ENCODE measurements at places on chromosomes 7 and 10.

DNA sequence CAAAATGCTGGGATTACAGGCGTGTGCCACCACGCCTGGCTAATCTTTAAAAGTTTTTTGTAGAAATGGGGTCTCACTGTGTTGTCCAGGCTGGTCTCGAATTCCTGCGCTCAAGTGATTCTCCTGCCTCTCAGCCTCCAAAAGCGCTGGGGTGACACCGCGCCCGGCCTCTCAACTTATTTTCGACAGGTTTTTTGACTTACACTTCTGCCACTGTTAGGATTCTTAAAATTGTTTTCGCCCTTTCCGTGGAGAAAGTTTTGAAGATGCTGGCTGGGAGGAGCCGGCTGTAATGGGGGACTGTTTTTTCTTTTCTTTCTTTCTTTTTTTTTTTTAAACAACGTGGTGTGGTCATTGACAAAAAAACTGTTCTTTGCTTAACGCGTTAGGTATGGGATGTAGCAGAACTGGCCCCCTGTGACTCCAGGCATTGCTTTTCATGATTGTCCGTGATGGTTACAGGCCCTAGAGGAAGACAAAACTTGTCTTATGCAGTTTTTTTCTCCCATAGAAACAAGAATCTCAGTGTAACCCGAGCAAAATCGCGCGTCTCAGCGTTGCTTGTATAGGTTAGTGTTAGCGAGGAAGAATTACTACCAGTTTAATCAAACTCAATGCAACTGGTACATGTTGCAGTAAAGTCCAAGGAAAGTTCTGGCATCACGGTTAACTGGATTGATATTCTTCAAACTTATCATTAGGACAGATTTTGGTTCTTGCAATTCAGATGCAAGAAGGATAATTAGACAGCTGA, 72.2 kb downstream of the DAGLB start:
- DNase-seq, result peak; percentile 27

DNA sequence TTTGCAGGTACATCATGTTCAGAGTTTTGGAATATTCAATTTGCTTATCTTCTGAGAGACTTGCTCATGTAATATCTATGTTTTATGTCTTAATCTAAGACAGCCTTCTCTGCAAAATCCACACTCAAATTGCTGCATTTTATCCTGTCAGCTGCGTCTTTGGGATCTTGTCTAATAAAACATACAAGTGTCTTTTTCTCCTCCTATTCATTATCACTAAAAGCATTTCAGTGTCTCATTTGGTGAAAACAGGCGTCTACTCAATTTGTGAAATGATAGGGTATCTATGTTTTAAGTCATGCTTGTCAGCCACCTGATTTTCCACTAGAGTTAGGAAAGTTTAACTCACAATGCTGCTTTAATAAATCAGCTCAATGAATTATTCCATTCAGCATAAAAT, 112.7 kb upstream of the LRRTM3 start:
- DNase-seq, result no peak

DNA sequence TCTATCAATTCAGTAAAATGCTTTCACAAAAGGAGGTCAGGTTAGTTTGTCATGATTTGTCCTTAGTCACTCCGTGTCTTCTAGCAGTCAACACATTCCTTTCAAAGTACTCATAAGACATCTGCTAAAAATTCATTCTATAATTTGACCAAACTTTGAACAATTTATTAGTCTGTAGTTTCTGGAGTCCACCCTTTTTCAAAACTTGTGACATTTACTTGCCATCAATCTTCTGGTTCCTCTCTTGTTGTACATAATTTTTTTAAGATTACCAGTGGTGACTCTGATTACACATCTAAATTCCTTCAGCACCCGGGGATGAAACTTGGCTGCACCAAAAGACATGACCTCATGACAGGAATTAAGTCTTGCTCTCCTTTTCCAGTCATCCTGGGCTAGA, 130.1 kb downstream of the NEBL start:
- DNase-seq, result no peak

DNA sequence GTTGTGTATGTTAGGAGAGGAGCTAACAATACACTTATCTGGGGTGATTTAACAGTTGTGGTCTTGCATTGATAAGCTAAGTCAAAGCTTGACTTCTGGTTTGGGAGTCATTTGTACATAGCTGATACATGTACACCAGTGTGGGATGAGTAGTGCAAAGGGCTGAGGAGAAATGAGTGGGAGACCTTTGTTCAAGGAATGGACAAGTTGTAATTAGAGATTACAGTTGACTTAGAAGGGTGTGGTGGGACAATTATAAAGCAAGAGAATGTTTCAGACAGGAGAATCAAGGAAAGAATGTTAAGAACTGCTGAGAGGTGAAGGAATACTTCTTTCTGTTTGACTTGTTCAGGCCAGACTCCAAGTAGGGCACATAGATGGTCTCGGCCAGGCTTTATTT, 209.7 kb upstream of the STEAP4 start:
- no peak for DNase-seq

GRCh38 chr10:116146372-116147140, 126.5 kb downstream of the GFRA1 start:
- DNase-seq, result no peak

DNA sequence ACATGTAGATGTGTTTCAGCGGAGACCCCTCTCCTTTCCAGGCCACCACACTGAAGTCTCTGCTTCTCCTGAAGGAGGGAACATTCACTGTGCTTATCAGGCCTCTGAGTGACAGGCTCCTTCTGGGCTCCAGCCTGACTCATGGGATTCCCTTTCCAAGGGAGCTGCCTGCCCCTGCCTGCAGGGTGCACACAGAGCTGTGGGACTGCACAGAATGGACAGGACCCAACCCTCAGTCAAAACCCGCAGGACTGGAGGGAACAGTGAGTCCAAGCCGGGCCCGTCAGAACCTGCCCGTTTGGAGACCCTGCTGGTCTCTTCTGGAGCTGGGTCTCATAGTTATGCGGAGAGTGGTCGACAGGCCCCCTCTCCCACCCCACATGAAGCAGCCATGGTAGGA, 32.6 kb downstream of the PLAC9 start:
- peak; percentile 1 for DNase-seq

- DNase-seq, result no peak
These were observed 22.3 kb upstream of the IL15RA start for GRCh38 chr10:5999440-6000165.

DNA sequence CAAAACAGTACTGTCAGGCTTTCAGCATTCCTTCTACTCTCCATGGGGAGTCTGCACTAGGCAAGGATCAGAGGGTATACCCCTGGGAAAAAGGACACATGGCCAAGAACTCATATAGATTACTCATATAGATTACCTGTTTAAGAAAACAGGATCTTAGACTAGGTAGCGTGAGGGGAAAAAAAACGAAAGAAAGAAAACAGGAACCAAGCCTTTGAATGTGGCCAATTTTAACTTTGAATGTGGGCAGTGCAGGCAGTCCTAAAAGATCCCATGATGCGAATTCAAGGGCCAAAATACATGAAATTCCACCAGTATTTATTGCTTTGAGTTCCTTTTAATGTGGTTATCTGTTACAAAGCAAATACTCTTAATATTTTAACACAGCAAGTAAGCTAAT, 108.6 kb upstream of the TAC1 start:
- DNase-seq, result no peak

GRCh38 chr7:141460781-141461715, 90.2 kb upstream of the AGK start:
- no peak for DNase-seq

DNA sequence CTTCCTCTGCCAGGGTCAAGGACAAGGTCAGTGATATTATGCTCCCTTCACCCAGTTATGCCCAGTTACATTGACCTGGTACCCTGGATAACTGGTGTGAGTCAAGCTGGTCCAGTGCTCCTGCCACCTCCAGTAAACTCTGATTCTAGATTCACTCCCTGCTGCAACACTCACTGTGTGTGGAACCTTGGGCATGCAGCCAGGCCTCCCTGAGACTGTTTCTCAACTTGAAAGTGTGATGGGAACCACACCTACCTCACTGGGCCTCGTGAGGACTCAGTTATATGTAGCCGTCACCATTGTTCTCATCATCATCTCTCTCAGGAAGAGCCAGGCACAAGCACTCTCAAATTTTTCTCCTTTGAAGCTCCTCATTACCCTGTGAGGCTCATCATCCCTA, 935 bp upstream of the ZNF736 start:
- DNase-seq, result no peak

DNA sequence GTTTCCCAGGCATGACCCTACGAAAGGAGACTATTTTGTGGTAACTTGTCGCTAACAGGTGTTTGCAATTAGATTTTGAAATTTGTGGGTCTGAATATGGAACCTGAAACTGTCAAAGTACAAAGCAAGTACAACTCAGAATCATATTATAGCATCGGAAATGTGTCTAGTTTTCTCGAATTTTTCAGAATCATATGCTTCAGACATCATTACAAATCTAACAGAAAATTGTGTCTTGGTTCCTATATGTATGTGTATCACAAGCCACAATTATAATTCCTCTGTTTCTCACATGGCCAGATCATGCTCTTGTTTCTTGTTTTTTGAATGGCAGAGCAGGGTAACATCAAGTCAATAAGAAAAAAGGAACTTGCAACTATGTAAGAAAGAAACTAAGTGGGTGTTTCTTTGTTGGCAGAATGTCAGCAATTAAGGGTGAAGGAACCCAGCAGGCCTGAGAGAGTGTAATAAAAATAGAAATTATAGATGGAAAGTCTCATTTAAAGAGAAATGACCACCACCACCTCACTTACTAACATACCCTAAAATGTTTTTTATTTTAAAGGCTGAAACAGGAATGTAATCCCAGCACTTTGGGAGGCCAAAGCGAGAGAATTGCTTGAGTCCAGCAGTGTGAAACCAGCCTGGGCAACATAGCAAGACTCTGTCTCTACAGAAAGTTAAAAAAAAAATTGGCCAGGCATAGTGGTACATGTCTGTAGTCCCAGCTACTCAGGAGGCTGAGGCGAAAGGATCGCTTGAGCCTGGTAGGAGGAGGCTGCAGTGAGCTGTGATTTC, 51.3 kb downstream of the PRTFDC1 start:
- no peak for DNase-seq

DNA sequence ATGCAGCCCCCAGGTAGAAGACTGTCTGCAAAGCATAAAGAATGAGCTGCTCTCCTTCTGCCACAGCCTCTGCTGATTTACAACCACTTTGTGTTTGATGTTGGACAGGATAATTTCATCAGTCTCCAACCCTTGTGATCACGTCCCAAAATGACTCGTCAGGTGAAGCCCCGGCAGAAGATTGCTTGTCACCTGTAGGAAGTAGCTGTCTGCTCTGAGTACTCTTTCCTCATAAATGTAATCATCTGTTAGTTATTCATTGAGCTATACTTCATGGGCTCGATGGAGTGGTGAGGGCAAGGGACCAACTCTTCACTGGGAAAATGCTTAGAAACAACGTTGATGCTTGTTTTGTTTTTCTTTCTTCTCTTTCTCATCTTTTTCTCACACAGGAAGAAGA, 290.9 kb upstream of the SP8 start:
- DNase-seq, result no peak

DNA sequence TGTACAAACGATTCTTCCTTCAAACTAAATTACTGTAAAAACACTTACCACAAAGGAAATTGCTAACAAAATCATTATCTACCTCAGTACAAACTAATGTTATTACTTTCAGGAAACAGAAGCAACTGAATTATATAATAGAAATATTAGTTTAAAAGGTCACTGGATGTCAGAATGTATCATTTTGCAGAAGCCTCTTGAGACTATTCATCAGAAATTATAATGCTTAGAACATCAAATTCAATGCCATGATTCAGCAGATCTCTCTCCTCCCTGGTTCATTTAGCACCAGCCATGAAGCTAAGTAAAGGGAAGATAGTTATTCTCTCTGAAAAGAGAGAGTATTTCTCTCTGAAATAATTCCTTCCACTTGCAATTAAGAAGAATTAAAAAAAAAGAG, 223.3 kb downstream of the IMMP2L start:
- no peak for DNase-seq

GRCh38 chr7:55641811-55642210, 69.5 kb upstream of the VOPP1 start:
- DNase-seq, result no peak

- DNase-seq, result peak; percentile 82
These were observed 322.4 kb downstream of the HGF start for GRCh38 chr7:81447351-81447952.

DNA sequence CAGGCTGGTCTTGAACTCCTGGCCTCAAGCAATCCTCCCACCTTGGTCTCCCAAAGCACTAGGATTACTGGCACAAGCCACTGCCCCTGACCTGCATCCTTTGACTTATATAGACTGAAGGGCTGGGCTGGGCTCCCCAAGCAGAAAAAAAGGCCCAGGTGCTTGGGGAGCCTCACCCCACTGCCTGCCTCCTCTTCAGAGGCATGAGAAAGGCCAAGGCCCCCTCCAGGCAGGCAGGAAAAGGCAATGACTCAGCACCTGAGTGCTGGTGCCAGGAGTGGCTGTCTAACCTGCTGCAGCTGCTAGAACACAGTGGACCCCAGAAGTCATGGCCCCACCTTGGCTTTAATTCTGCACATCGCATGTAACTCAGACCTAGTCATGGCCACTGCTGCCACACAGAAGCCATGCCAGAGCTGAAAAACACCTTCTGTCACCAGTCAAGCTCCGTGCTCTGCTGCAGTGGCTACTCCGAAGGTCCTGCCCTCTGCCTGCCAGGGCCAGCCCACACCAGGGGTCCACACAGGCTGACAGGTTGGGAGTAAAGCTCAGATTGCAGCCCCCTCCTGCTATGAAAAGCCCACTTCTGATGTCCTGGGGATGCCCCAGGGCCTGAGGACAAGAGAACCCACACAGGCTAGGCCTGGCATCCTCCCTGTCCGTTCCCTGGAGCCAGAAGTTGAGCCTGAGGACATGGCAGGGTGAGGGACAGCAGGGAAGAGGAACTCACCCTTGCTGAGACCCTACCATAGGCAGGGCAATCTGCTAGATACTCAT, 48.5 kb downstream of the GRID1 start:
- DNase-seq, result no peak

- DNase-seq, result no peak
These were observed 19.1 kb downstream of the WDR86 start for GRCh38 chr7:151390598-151391357.

- DNase-seq, result no peak
These were observed 161.0 kb downstream of the SKIDA1 start for GRCh38 chr10:21364196-21365114.

DNA sequence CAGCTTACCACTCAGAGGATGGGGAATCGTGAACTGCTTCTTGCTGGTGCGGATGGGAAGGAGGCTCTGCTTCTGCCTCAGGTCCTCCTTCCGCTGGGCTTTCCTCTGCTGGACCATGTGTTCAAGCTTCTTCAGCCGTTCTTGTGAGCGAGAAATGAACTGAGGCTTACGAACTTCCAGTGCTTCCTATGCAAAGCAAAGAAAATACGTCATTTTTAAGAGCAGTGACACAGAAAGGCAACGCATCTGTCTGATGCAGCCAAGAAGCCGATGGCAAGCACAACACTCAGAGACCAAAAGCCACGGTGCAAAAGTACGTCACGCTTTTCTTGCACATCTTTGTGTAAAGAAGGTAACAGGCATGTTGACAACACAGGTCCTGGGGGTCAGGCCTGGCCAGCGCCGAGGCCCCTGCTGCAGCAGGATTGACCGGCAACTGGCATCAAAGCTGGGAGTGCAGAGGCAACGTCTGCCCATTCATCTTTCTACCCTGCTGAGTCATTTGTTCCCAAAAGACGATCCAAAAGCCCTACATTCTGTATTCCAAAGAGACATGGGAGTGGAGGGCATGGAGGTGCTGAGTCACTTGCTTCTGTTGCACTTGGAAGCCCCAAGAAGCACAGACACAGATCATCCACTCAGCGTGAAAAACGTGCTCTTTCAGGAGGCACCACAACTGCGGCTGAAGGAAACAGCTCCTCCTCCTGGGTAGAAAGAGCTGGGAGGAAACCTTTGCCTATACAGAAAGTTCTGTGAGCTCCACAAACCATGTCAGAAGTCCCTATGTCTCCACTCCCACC, 71.0 kb upstream of the ADAM12 start:
- DNase-seq, result no peak

GRCh38 chr7:140982508-140982907, 32.2 kb downstream of the MRPS33 start:
- no peak for DNase-seq

Data from NCI-H82 (cell line).